ENCODE measurements at places on chromosomes 7 and 10. TPM values are rescaled to one million over a fixed set of nuclear protein-coding genes. Genes with fewer than 3 reads are reported as not detected.

Gene PON1
- total RNA-seq, result not detected

Gene EPO
- not detected for total RNA-seq

Gene ZFAND2A
- 7.8 TPM for total RNA-seq

Gene ZNF786
- 8.1 TPM for total RNA-seq

Gene DRGX
- total RNA-seq, result not detected

Gene NANOS1
- total RNA-seq, result 0.61 TPM

Gene VSTM4
- under 0.01 TPM for total RNA-seq

Gene DKK1
- total RNA-seq, result 206 TPM

Gene LRRC18
- not detected for total RNA-seq

Gene BMPER
- total RNA-seq, result 0.32 TPM

Gene ANKRD30A
- total RNA-seq, result not detected

Gene EN2
- not detected for total RNA-seq

Gene NRAP
- not detected for total RNA-seq

Gene C10orf90
- not detected for total RNA-seq

Gene LIPN
- not detected for total RNA-seq

Gene ACSL5
- 1.3 TPM for total RNA-seq

Gene HOXA11
- total RNA-seq, result 10.3 TPM

Gene CCL24
- total RNA-seq, result not detected

Gene CDHR1
- total RNA-seq, result under 0.01 TPM

Gene LLCFC1
- total RNA-seq, result not detected

Gene HPSE2
- total RNA-seq, result not detected

Gene SEC31B
- 2.0 TPM for total RNA-seq

Gene CCL26
- total RNA-seq, result not detected

Gene ZNF239
- 0.91 TPM for total RNA-seq

Gene CTAGE8
- 0.15 TPM for total RNA-seq

Gene PPP1R17
- total RNA-seq, result not detected

Gene GPC2
- total RNA-seq, result 6.8 TPM

Gene ACSM6
- not detected for total RNA-seq

Gene TCERG1L
- not detected for total RNA-seq

Gene ADAM8
- 1.1 TPM for total RNA-seq

Gene RBM20
- total RNA-seq, result not detected

Gene FAM204A
- total RNA-seq, result 46.8 TPM

Gene C7orf57
- total RNA-seq, result under 0.01 TPM

Gene ENKUR
- not detected for total RNA-seq

Gene C10orf105
- total RNA-seq, result 0.15 TPM

Gene PTF1A
- not detected for total RNA-seq

Gene SPAG6
- not detected for total RNA-seq

Gene MET
- 77.7 TPM for total RNA-seq
